ENCODE measurements at places on chromosomes 4 and X. TPM values are rescaled to one million over a fixed set of nuclear protein-coding genes. Genes with fewer than 3 reads are reported as not detected.
A peak's percentile ranks its signal among the peaks of the same experiment; 100 is the strongest.

Gene RENBP
- total RNA-seq: 5.7 TPM

Gene TLR6
- total RNA-seq: 2.5 TPM

GRCh38 chr4:160233141-160233540, 1130.3 kb downstream of the RAPGEF2 start:
- DNase-seq: no peak
- H3K27ac ChIP-seq: no peak overlapping the region
- no peaks in the 10 kb centered on the region for H3K4me1 ChIP-seq
- no peaks in the 10 kb centered on the region for H3K36me3 ChIP-seq
- no peak overlapping the region for H3K4me3 ChIP-seq

DNA sequence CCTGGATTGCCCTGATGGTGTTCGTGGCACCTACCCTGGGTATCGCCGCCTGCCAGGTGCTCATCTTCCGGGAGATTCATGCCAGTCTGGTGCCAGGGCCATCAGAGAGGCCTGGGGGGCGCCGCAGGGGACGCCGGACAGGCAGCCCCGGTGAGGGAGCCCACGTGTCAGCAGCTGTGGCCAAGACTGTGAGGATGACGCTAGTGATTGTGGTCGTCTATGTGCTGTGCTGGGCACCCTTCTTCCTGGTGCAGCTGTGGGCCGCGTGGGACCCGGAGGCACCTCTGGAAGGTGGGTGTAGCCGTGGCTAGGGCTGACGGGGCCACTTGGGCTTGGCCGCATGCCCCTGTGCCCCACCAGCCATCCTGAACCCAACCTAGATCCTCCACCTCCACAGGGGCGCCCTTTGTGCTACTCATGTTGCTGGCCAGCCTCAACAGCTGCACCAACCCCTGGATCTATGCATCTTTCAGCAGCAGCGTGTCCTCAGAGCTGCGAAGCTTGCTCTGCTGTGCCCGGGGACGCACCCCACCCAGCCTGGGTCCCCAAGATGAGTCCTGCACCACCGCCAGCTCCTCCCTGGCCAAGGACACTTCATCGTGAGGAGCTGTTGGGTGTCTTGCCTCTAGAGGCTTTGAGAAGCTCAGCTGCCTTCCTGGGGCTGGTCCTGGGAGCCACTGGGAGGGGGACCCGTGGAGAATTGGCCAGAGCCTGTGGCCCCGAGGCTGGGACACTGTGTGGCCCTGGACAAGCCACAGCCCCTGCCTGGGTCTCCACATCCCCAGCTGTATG, 1.8 kb downstream of the AVPR2 start:
- no peak overlapping the region for H3K4me3 ChIP-seq
- H3K4me1 ChIP-seq: no peaks in the 10 kb centered on the region
- H3K27ac ChIP-seq: no peak overlapping the region
- H3K36me3 ChIP-seq: no peaks in the 10 kb centered on the region
- no peaks in the 10 kb centered on the region for H3K27me3 ChIP-seq
- DNase-seq: no peak

DNA sequence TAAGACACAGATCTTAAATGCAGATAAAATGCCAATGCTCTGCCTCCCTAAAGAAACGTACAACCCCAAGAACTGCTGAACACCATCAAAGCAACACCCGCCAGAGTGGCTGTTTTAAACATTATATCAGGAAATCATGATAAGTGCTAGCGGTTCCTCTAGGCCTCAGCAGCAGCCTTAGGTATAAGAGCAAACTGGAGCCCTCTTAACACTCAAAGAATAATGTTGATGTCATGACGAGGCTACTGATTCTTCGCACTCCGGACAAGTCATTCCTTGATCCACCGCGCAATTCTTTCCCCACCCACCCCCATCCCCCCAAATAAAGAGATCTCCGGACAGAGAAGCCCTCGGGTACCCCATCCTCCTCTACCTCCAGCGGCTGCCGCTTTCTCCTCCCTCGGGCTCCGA, 507 bp downstream of the LIN54 start:
- peak overlapping the region; percentile 69 for H3K27ac ChIP-seq
- peak overlapping the region; percentile 80 for H3K4me3 ChIP-seq
- H3K36me3 ChIP-seq: no peaks in the 10 kb centered on the region
- no peaks in the 10 kb centered on the region for H3K27me3 ChIP-seq

DNA sequence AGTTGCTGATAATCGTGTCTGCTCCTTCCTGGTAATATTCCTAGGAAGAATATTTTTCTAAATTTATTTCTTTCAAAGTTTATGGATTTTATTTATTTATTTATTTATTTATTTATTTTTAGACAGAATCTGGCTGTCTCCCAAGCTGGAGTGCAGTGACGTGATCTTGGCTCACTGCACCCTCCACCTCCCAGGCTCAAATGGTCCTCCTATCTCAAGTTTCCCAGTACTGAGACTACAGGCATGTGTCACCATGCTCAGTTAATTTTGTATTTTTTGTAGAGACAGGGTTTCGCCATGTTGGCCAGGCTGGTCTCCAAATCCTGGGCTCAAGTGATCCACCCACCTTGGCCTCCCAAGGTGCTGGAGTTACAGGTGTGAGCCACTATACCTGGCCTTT, 48.9 kb downstream of the PDLIM5 start:
- no peak for DNase-seq
- H3K4me1 ChIP-seq: no peaks in the 10 kb centered on the region
- H3K27ac ChIP-seq: no peak overlapping the region
- H3K27me3 ChIP-seq: no peaks in the 10 kb centered on the region
- no peak overlapping the region for H3K4me3 ChIP-seq

GRCh38 chrX:87063642-87064041, 454.0 kb upstream of the KLHL4 start:
- H3K27ac ChIP-seq: no peak overlapping the region
- no peak overlapping the region for H3K4me3 ChIP-seq
- H3K27me3 ChIP-seq: no peaks in the 10 kb centered on the region

- H3K36me3 ChIP-seq: no peaks in the 10 kb centered on the region
- DNase-seq: no peak
- no peak overlapping the region for H3K27ac ChIP-seq
- no peaks in the 10 kb centered on the region for H3K4me1 ChIP-seq
Observed at GRCh38 chr4:182318256-182318655, 75.1 kb downstream of the TENM3 start.

DNA sequence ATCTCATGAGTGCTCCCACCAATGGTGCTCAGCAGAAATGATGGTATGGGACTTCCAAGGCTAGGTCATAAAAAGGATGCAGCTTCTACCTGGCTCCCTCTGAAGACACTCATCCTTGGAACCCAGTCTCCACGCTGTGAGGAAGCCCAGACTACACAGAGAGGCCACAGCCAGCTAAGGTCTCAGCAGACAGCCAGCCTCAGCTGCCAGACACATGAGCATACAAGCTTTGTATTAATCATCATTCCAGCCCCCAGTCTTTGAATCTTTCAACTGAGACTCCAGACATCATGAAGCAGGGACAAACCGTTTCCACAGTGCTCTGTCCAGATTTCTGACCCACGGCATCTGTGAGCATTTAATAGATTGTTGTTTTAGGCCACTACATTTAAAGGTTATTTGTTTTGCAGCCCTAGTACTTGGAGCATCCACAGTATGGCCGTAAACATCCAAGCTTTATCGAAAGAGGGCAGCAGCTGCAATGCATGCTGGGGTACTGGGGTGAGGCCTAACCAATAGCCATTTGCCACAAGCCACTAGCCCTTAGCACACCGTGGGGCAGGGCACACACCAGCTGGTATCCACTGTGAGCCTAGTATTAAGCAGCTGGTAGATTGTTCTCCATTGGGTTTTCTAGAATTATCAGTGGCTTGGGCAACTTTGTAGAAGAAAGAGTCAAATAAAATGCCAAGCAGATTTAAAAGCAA, 449.1 kb downstream of the BCOR start:
- H3K36me3 ChIP-seq: no peaks in the 10 kb centered on the region
- no peak for DNase-seq
- H3K27me3 ChIP-seq: no peaks in the 10 kb centered on the region
